ENCODE measurements at places on chromosomes 16 and 17.

- no peak for DNase-seq
These were observed 17.0 kb downstream of the FOXF1 start for GRCh38 chr16:86527366-86527765.

DNA sequence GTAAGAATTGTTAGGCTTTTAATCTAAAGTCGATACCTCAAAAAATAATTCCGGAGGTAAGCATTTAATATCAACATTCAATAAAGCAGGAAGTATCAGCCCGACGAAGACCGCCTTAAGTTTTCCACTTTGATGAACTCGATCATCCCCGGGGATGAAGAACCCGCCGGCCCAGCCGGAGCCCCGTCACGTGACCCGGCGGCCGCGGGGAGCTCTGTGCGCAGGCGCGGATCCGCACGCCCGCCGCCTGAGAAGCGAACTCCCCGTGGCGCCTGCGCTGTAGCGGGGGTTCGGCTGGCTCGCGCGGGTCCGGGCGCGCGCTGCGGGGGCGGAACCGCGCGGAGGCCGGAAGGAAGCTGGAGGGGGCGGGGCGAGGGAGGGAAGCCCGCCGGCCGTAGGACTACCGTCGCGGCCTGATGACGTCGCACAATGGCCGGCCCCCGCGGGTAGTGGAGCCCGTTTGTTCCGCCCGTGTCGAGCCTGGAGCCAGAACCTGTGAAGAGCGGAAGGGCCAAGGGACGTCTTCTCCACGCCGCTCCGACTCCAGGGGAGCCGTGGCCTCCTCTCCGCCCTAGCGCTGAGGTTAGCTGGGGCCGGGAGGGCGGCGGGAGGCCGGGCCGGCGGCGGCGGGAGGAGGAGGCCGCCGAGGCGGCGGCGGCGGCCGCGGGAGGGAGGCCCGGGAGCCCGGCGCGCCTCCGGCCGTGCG lies at the start of gene ZC3H18:
TSS of gene ZC3H18 (plus strand) at position 419 of the 706 bp plus-strand sequence. CDS start 6,721 bp downstream, outside the sequence.
- peak; percentile 98 for DNase-seq

DNA sequence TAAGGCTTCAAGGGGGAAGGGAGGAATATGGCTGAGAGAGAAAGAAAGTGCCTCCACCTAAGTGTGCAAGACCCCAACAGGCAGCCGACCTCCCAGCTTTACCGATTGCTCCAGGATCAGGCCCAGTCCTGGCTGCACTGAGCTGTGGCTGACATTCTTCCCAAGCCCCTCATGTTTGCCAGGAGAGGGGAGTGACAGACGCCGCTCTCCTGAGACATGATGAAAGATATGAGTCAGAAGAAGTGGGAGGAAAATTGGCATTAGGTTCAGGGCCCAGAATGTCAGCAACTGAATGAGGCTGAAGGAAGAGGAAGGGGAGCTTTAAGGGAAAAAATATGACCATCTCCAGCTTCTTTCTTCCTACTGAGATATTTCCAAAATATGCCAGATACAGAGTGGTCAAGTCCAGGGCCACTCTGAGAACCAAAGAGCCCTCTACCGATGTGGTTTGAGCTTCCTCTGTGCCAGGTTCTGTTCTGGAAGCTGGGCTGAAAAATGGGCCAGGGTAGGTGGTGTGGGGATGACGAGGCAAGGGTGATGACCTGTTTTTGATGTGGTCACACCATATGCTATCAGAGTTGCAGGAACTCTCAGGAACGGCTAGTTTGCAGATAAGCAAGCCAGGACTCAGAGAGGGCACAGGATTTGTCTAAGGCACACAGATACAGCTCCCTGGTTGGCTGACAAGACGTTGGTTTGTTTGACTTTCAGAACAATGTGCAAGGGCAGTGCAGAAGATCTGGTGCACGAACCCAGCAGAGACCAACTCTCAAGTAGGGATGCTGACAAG lies 176.7 kb downstream of the SOX9 start:
- peak; percentile 54 for DNase-seq

DNA sequence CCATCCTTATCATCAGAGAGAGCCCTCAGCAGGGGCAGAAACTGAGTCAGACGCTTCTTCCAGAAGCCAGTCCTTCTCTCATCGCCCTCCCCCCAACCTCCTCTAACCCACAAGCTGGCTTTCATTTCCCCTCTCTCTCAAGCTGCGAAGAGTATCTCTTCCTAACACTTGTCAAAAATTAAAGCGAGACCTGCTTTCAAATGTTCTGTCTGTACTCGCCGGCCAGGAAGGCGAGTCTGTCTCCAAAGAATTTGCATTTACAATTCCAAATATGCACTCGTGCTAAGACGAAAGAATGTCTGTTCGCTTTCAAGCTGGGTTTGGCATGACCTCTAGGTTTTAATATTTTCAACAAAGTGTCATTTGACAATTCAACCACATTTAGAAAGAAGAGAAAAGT lies 140.4 kb downstream of the RGS9 start:
- DNase-seq, result no peak

DNA sequence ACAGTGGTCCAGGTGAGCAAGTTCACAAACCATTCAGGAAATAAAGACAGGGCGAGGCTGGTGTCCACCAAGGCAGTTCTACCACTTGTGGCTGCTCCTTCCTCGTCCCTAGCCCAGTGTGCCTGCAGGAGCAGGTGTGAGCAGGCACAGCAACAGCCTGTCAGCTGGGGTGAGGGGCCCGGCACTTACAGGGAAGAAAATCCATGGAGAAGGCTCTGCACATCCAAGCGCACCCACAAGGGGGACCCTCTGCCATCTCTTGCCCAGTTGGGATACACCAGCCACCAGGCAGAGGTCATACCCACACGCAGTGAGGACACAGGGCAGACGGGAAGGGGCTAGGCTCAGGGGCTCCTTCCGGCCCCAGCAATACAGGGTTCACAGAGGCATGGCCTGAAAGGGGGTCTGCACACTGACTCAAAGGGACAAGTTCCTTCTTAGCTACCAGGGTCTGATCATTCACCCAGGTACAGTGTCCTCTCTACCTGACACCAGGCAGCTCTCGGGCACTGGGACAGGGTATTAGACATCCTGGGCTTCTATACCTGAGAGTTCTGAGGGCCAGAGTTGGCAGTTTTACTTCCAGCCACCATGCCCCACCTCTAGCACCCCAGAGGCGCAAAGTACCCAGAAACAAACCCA lies 27.0 kb downstream of the CDIP1 start:
- DNase-seq, result peak; percentile 74

DNA sequence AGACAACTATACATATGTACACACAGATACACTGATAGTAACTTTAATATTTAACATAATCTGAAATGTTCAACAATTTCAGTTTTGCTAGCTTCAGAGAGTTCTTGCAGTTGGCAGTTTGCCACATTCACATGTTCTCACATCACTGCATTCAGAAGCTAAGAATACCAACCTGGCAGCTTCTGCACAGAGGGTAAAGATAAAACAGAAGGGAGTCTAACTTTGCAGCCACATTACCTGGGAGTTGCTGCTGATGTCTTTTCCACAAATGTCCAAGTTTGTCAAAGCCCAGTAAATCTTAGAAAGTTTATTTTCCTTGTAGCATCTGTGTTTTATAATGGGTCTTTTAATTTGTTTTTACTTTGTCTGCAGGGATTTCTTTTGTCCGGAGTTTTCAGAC lies 332.0 kb downstream of the BCAS3 start:
- DNase-seq, result no peak

DNA sequence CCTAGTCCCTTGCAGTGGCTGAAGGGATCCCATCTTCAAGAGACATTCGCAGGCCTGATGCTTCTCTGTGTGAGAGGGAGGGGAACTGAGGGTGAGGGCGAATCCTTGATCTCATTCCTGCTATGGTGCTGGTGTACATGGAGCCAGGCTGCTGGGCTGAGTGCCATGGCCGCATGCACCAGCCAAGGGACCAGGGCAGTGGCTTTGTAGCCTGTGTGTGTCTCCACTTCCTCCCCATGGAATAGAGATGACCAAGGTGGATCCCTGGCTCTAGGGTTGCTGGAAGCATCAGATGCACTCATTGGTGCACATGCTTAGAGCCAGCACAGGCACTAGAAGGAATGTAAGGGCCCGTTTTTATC lies 195.0 kb downstream of the FOXL1 start:
- no peak for DNase-seq

GRCh38 chr17:296906-297690 lies 55.5 kb downstream of the RPH3AL start:
- no peak for DNase-seq

- DNase-seq, result no peak
These were observed 99.5 kb upstream of the FA2H start for GRCh38 chr16:74874123-74874522.

DNA sequence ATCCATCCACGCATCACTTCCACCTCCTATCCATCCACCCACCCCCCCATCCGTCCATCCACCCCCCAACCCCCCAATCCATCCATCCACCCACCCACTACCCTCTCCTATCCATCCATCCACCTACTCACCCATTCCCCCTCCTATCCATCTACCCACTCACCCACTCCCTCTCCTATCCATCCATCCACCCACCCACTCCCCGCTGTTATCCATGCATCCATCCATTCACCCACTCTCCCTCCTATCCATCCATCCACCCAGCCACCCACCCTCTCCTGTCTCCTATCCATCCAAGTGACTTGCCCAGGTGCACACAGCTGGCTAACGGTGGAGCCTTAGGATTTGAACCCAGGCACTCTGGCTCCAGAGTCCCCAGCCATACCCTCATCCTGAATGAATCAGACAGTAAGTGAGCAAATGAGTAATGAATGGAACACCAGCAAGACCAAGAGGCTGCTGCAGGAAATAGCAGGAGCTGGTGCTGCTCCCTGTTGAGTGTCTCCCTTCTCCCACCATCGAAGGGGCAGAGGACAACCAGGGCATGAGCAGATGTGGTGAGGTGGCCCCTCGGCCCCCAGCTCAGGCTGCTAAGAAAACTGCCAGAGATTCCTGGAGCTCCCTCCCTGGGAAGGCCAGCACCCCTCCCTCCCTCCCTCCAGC lies 62.5 kb downstream of the LITAF start:
- no peak for DNase-seq

DNA sequence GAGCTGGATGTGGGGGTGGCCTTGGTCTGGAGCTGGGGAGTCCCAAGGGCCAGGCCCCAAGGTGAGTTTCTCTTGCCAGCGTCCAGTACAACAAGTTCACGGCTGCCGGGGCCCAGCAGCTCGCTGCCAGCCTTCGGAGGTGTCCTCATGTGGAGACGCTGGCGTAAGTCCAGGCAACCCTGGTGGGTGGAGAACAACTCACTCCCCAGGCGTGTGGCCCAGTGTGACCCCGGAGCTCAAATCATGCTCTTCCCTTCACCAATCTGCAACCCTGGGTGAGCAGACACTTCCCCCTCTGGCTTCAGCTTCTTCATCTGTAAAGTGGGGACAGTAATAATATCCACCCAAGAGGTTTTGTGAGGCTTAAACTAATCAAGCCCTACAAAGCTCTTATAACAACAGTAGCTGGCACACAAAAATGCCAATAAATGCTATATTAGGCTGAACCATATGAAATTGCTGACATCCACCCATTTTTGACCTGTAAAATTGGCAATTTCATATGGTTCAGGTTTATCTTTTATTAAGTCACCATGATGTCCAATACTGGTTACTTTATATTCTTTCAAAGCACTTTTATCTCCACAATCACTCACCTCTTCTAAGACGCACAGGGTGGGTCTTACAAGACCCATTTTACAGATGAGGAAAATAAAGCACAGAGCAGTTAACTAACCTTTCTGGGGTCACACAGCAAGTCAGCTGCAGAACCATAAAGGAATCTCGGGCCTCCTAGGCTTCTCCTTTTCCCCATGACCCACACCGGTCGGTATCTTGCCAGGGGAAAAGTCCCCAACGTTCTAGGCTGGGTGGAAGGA lies 19.7 kb downstream of the DEXI start:
- no peak for DNase-seq

DNA sequence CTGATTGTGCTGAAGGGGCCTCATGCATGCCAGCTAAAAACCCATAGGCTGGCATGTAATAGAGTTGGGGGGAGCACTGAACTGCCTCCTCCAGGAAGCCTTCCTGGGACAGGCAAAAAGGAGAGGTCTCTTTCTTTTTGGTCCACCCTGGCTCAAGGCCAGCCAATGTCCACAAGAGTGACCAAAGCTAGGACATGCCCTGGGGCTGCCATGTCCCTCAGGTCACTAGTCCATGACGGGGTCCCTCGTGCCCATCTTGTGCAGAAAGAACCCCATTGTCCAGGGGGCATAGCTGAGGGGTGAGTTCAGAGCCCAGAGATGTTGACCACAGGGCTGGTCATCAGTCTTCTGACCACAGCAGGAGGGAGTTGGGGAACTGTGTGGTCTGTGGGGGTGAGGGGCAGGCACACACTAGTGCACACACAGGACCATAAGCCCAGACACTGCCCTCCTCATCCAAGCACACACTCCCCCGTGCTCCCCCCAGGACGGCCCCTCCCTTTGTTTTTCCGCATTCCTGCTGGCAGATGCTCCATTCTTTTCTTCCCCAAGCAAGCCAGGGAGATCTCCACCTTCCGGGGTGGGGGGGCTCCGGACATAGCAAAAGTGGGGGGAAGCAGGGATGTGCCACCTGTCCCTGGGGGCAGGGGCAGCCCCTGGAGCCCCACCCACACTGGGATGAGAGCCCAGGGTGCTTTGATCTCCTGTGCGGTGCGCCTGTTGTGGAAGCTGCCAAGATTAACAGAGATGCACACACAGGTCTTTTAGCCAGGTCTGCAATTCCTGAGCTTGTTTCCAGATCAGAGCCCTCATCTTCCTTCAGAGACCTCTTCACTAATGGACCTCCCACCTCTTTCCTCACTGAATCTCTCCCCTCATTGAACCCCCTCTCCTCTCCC lies 25.2 kb upstream of the PHB1 start:
- no peak for DNase-seq

- no peak for DNase-seq
These were observed 570 bp downstream of the NR1D1 start for GRCh38 chr17:40099619-40100418.

- no peak for DNase-seq
These were observed 140.4 kb downstream of the PMP22 start for GRCh38 chr17:15124746-15125145.

DNA sequence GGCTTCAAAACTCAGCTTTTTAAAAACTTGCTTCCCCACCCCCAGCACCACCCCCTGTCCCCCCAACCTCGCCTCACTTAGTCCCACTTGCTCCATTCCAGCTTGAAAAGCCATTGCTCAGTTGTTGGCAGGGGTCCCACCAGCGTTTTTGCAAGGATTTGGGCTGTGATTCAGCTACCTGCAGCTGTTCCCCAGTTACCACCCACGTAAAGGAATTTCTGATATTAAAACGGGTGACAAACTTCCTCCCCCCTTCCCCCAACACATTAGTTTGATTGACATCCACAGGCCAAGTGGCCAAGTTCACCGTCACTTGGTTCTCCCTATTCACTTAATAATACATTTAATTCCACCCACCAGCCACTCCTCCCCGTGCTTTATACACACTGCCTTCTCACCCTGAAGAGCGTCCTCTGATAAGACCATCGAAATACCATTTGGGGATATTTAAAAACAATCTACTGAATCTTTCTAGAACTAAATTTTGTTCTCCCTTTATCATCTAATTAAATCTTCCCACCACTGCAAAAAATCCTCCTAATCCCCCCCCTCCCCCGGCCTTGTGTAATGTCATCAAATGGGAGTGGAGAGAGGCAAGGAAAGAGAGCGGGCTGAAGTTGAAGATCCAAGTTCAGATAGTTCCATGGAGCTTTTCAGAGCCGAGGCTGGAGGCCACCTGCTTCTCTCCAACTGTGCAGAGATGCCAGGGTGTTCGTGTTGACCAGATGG lies 55.1 kb downstream of the SOX9 start:
- peak; percentile 77 for DNase-seq
